ENCODE measurements at places on chromosomes 3 and 15. TPM values are rescaled to one million over a fixed set of nuclear protein-coding genes. Genes with fewer than 3 reads are reported as not detected.

Gene TGM4
- not detected for total RNA-seq

DNA sequence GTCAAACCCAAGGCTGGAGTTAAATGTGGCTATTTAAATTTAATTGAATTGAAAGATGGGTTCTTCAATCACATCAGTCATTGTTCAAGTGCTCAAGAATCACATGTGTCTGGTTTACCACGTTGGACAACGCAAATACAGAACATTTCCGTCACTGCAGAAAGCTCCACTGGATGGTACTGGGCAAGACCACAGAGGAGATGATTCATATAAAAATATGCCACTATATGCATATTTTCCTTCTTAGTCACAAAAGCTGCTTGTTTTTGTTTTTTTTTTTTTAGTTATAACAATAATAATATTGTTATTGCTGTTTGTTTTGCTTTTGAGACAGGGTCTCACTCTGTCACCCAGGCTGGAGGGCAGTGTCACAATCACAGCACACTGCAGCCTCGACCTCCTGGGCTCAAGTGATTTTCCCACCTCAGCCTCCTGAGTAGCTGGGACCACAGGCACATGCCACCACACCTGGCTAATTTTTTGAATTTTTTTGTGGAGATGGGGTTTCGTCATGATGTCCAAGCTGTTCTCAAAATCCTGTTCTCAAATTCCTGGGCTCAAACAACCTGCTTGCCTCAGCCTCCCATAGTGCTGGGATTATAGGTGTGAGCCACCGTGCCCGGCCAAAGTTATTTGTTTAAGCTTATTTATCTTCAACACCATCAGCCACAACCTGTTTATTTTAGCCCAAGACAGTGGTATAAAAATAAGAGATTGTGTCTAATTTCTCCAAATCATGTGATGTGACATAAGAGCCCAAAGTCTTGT lies 19.4 kb downstream of the RTP3 start:
- no peak overlapping the region for H3K4me3 ChIP-seq
- H3K27ac ChIP-seq, result no peak overlapping the region
- no peak for DNase-seq

GRCh38 chr15:56953790-56954189 lies 35.3 kb downstream of the TCF12 start:
- no peak overlapping the region for H3K4me3 ChIP-seq
- DNase-seq, result no peak
- no peak overlapping the region for H3K27ac ChIP-seq

GRCh38 chr3:177133860-177134815 lies 63.1 kb downstream of the TBL1XR1 start:
- peaks cover 39% of the 10 kb centered on the region for H3K4me1 ChIP-seq
- no peaks in the 10 kb centered on the region for H3K27me3 ChIP-seq
- no peak overlapping the region for H3K4me3 ChIP-seq

DNA sequence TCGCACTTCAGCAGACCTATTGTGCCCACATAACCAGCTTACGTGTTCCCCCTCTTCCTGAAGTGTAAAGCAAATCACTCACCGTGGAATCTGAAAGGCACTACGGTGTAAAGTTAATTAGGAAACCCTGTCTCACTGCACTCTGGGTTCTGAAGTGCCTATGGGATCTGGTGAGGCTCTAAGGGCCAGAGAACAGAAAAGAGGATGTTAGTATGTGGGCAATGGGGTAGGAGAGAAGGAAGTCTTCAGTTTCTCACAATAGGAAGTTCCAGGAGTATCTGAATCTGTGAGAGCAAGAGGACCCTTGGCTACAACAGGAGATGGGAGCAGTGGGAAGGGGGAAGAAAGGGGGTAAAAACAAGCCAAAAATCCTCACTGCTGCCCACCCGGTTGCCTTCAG lies 71.4 kb downstream of the ITGB5 start:
- no peak overlapping the region for H3K27ac ChIP-seq
- H3K4me1 ChIP-seq, result no peaks in the 10 kb centered on the region
- peaks cover 31% of the 10 kb centered on the region for H3K27me3 ChIP-seq
- no peak for DNase-seq

GRCh38 chr3:49013738-49014660 lies 4.4 kb downstream of the DALRD3 start:
- H3K27me3 ChIP-seq, result no peaks in the 10 kb centered on the region
- peaks cover 38% of the 10 kb centered on the region for H3K36me3 ChIP-seq
- no peak overlapping the region for H3K27ac ChIP-seq
- peaks cover 37% of the 10 kb centered on the region for H3K4me1 ChIP-seq

GRCh38 chr3:143070977-143071551 lies 48.5 kb upstream of the CHST2 start:
- no peaks in the 10 kb centered on the region for H3K4me1 ChIP-seq
- H3K27ac ChIP-seq, result no peak overlapping the region
- H3K27me3 ChIP-seq, result peaks cover 2% of the 10 kb centered on the region

All from activated CD4-positive, alpha-beta memory T cell treated with anti-CD3 and anti-CD28 coated beads, Interleukin-2, amount 10 ng/mL, durations not matched to agents 7 days and 5 days (primary cell).